ENCODE measurements at places on chromosomes 2 and 18.

GRCh38 chr2:13522917-13523821, 806.4 kb downstream of the TRIB2 start:
- DNase-seq = no peak

DNA sequence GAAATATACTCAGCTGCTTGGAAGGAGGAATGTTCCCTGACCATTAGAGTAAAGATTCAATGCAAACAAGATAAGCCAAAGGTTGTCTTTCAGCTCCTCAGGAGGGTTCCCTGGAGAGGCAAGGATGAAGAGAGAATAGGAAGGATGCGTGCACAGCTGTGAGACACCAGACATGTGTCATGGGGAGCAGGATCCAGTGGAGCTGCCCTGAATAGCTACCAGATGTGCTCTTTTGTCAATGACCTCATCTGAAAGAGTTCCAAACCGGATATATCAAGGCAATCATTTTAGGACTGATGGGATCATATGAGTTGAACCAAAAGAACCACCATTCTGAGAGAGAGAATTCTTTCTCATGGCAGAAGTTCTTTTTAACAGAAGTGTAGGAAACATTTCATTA, 490.6 kb downstream of the IRS1 start:
- no peak for DNase-seq

DNA sequence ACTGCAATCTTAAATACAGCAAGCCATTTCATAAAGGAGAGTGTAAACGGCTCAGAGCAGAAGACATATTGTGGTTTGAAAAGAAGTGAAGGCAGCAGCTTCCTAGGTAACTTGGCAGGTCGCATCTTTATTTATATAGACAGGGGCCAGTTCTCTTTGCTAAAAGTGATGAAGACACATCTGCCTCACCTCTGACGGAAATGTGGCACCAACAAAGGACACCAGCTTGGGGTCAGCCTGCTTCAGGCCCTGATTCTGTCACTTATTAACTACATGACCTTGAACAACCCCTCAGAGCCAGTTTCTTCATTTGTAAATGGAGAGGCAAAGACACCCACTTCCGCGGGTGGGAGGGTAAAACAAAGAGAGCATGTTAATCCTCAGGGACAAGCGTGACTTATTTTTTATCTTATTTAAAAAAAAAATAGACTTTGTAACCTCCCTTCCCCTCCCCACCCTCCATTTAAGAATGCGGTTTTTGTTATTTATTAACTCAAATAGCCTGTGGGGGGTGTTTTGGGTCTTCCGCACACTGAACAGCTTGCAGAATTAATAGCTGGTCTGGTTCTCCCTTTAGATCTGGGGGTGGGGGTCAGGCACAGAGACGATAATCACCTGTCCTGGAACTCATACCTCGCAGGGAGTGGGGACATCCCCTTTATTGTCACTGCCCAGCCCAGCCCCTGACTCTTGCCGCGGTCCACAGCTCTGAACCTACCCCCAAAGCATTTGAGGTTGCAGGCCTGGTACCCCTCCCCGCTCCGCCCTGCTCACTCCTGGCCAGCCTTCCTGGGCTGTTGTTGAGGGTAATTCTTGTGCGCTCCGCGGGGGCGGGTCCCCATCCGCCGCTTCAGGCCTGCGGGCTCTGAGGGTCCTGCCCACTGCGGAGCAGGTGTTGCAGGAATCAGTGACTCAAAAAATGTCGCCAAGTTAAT, 64.2 kb upstream of the TMEM17 start:
- DNase-seq = no peak

DNA sequence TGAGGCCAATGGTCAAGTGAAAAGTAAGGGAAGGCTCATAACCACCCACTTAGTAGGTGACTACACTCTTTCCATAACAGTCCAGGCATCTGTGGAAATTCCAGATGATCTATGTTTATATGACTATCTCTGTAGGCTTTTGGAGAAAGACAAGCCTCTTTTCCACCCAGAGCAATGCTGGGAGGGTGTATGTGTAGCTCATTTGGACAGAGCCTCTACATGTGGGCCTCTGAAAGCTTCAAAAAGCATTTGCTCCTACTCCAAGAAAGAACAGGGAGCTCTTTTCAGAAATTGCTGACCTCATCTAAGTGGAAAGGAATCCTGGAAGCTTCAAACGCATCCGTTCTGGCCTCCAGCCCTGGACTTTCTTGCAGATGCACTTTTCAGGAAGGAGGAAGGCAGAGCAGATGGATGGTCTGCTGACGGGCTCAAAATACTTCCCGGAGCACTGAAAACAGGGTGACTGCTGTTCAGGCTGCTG, 308.7 kb downstream of the LRATD1 start:
- DNase-seq = no peak

DNA sequence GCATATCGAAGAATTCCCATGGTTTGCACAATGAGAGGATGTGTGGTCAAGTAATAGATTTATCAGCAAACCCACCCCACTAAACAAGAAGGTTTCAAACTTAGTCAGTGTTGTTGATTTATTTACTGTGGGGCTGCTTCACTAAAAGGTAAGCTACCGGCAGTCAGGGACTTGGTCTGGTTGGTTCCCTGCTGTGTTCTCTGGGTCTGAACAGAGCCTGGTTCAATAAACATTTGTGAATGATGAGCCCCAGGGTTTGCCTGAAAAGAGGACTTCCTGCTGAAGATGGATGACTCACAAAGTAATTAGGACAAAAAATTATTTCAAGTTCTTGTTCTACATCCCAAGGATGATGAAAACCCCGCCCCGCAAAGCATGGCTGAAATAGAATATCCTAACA, 108.3 kb downstream of the SPP2 start:
- DNase-seq = no peak

DNA sequence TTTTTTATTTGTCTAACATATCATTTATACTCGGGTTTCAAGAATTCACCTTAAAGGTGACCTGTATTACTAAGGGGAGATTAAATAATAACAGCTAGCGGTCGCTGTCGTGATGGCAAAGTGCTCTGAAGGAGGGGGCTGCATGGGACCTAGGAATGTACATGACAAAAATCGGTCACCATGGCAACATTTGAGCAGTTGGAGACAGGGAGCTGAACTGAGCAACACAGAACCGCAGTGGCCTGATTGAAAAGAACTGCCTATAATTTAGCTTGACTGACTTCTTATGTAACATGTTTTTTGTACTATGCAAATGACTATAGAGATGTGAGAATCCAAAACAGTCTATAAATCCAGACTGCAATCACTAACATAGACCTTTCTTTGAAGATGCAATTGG, 34.3 kb upstream of the EPHA4 start:
- DNase-seq = no peak

DNA sequence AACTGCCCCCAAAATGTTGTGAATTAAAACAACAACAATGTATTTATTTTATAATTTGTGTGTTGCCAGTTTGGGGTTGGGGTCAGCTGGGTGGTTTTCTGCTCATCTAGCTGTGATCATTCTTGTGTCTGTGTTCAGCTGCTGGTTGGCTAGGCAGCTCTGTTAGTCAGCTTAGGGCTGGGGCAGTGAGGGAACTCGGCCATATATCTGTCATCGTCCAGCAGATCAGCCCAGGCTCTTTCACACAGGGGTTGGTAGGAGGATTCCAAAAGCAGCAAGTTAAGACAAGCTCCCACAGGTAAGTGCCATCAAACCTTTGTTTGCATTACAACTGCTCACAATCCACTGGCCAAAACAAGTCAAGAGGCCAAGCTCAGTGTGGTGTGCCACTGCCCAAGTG, 121.5 kb downstream of the LPIN1 start:
- no peak for DNase-seq

Measured in stimulated activated CD4-positive, alpha-beta T cell treated with anti-CD3 and anti-CD28 coated beads, Interleukin-4, amount 100 ng/mL, for 48 hours (primary cell).